Thyroid gland (tissue), 4 donors: ENCODE measurements at places on chromosomes 2 and 18. TPM values are rescaled to one million over a fixed set of nuclear protein-coding genes. Genes with fewer than 3 reads are reported as not detected.

The PROM2 gene
- total RNA-seq = 22.6 TPM

The KIAA2012 gene
- total RNA-seq = not detected

The DLX1 gene
- total RNA-seq = 0.68 TPM

The IL36A gene
- not detected for total RNA-seq

The ING5 gene
- 68.4 TPM for total RNA-seq

The PJVK gene
- 7.3 TPM for total RNA-seq

The NXPH2 gene
- not detected for total RNA-seq

The POTEI gene
- not detected for total RNA-seq

The COL3A1 gene
- total RNA-seq = 36.4 TPM

The DTNA gene
- total RNA-seq = 81.0 TPM

The TUBA3D gene
- total RNA-seq = not detected

The MSTN gene
- total RNA-seq = not detected

The QPCT gene
- 1.0 TPM for total RNA-seq

The SH3RF3 gene
- total RNA-seq = 2.8 TPM

The HOXD4 gene
- 4.8 TPM for total RNA-seq

The KCNJ13 gene
- 5.5 TPM for total RNA-seq

The TNFRSF11A gene
- total RNA-seq = 9.0 TPM

The EFEMP1 gene
- 389 TPM for total RNA-seq

The CCNT2 gene
- total RNA-seq = 81.8 TPM

The TMEM178A gene
- 1.9 TPM for total RNA-seq

The SMYD1 gene
- not detected for total RNA-seq

The BCL2 gene
- 120 TPM for total RNA-seq

The MREG gene
- 4.4 TPM for total RNA-seq

The TMX3 gene
- total RNA-seq = 72.2 TPM

The TLX2 gene
- total RNA-seq = not detected

The USP34 gene
- 245 TPM for total RNA-seq

The UGT1A4 gene
- total RNA-seq = 0.13 TPM

The PLEK gene
- total RNA-seq = 12.0 TPM

The ALPG gene
- total RNA-seq = not detected

The CYP27C1 gene
- not detected for total RNA-seq

The KCNF1 gene
- not detected for total RNA-seq

The GAL3ST2 gene
- not detected for total RNA-seq

The STARD6 gene
- total RNA-seq = not detected

The CCDC150 gene
- 1.3 TPM for total RNA-seq

The CCDC85A gene
- 30.4 TPM for total RNA-seq

The POTEJ gene
- total RNA-seq = not detected

The IRS1 gene
- total RNA-seq = 166 TPM

The OTOS gene
- 62.8 TPM for total RNA-seq

The RND3 gene
- total RNA-seq = 7.6 TPM

The REG1B gene
- not detected for total RNA-seq

The SLC35F5 gene
- total RNA-seq = 177 TPM

The CD8B2 gene
- not detected for total RNA-seq

The SERPINB13 gene
- not detected for total RNA-seq

The TMEM17 gene
- 6.0 TPM for total RNA-seq

The MROH2A gene
- total RNA-seq = 3.5 TPM

The CDK15 gene
- total RNA-seq = not detected

The TRIM43 gene
- not detected for total RNA-seq

The AQP12B gene
- not detected for total RNA-seq

The NOSTRIN gene
- total RNA-seq = 10.1 TPM

The CD207 gene
- not detected for total RNA-seq

The GATA6 gene
- total RNA-seq = 14.4 TPM

The ATP5F1A gene
- total RNA-seq = 865 TPM

The HSPD1 gene
- 157 TPM for total RNA-seq

The MRO gene
- 10.8 TPM for total RNA-seq
